ENCODE measurements at places on chromosomes 7 and 10.

GRCh38 chr10:93926613-93927012 lies 32.8 kb downstream of the SLC35G1 start:
- no peak for DNase-seq

- DNase-seq: no peak
These were observed 28.9 kb downstream of the CNNM1 start for GRCh38 chr10:99358101-99358500.

GRCh38 chr7:43669286-43670081 lies 59.8 kb downstream of the COA1 start:
- no peak for DNase-seq

GRCh38 chr7:130420943-130421578 lies 19.8 kb downstream of the CEP41 start:
- no peak for DNase-seq

DNA sequence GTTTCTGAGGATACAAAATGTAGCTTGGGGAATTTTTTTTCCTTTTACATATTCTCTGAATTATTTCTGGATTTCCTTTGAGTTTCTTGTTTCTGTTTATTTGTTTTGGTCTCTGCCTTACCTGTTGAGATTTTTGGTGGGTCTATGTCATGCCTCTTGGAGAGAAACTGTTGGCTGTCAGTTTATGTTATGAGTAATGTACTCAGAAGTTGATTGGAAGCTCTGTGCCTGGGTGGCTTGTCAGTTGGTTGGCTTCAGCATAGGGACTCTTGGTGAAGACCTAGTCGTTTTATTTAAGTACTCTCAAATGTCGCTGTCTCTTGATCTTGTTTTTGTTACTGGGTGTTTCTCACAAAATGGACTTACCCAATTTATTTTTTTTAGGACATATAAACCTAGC lies 132.4 kb downstream of the CDK14 start:
- DNase-seq: no peak

GRCh38 chr7:80536426-80536825 lies 24.6 kb upstream of the GNAT3 start:
- no peak for DNase-seq

DNA sequence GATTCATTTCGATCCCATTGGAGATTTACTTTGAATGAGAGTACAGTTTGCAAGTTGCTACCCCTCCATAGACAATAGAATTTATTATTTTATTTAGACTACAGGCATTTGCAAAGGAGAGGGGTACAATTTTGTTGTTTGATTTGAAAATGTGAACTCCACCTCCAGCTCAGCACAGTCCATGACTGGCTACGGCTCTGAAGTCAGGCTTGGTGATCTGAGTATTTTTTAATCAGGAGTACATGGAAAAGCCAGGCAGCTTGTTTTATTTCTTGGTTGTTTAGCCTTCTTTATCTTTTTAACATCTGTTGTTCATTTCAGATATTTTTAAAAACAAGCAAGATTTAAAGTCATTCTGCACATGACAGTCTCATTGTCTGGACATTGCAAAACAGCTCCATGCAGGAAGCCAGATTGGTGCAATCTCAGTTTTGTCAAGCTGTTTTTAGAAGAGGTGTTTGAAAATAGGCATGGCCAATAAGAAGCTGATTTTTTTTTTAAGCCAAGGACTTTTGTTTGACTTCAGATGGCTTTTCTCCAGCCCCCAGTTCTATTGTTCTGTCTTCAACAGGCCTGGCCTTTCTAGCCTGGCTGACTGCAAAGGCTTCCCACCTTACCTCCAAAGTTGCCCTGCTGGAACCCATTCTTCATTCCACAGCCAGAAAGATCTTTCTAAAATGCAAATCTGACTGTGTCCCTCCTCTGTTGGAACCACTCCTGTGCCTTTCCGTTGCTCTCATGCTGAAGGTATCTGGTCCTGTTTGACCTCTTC lies 12.2 kb downstream of the PLXDC2 start:
- DNase-seq: no peak

DNA sequence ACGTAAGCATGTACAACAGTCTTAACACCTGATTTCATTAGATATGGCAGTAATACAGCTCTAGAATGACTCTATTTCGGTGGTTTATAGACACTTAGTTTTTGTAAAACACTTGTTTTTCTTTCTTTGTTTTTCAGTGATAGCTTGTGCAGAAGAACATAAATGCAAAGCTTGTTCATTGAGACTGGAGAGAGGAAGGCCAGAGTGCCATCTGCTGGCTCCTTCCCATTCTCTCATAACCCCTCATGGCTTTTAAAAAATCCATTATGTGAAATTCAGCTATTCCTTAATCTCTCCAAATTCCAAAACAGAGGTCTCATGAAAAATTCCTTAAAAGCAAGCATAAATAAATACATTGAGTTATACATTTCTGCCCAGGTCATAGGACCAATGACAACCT lies 76.3 kb downstream of the CACNB2 start:
- DNase-seq: no peak

GRCh38 chr7:37117292-37117691 lies 331.4 kb downstream of the ELMO1 start:
- no peak for DNase-seq

DNA sequence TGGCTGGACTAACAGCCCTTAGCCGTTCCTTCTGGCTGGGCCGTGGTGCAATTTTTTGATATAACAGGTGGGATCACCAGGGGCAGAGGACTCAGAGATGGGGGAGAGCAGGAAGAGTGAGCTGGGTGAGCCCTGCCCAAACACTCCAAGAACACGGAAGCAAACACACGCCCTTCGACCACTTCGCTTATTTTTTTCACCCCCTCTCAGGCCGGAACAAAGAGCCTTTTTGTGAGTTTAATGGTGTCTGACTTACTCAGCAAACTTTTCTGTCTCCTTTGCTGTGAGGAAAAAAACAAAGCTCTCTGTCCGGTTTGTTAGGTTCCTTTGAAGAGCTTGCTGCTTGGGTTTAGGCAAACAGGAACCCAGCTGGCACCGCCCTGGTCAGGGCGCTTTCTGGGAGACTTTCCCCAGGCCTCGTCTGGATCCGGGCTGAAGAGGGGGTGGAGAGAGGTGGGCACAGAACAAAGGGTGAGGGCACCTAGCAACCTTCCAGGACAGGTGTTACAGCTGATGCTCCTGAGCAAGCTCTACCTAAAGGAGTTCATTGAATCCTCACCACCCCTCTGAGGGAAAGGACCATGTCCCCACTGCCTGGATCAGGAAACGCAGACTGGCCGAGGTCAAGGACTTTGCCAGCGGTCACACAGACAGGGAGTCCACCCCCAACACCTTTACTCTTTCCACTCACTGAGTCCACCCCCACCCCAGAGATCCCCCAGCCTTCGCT lies 23.3 kb downstream of the CALML3 start:
- DNase-seq: peak; percentile 66

GRCh38 chr10:124212702-124213101 lies 119.3 kb upstream of the CHST15 start:
- DNase-seq: no peak

Measured in NCI-H510A treated with DMSO at 0.1 percent for 48 hours (cell line).